Naive B cell (primary cell): ENCODE measurements at places on chromosomes 7 and 10.

DNA sequence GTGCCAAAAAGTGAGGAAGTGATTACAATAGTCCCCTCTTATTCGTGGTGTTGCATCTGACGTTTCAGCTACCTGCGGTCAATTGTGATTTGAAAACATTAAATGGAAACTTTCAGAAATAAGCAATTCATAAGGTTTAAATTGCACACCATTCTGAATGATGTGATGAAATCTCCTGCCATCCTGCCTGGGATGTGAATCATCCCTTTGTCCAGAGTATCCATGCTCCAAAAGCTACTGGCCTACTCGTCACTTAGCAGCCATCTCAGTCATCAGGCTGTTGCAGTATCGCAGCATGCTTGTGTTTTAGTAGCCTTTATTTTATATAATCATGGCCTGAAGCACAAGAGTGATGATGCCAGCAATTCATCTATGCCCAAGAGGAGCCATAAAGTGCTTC lies 97.7 kb upstream of the CDCA7L start:
- DNase-seq, result no peak

GRCh38 chr10:2459713-2460112 lies 607.6 kb upstream of the PFKP start:
- DNase-seq, result no peak

GRCh38 chr7:101956130-101956529 lies 138.7 kb downstream of the CUX1 start:
- DNase-seq, result no peak

DNA sequence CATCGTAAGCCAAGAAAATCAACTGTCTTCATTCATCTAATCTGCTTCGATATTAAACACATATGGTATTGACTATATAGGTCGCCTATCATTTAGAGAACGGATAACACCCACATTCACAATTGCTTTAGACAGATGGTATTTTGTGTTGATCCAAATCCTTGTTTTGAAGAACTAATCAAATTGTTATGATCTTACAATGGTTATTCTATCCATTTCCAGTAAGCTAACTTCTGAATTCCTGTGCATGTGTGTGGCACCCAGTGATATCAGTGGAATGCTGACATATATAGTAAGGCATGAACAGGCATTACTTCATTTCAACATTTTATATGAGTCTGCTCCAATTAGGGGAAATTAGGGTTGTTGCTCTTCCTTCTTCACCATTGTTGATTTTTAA lies 98.8 kb downstream of the SEMA3E start:
- no peak for DNase-seq

DNA sequence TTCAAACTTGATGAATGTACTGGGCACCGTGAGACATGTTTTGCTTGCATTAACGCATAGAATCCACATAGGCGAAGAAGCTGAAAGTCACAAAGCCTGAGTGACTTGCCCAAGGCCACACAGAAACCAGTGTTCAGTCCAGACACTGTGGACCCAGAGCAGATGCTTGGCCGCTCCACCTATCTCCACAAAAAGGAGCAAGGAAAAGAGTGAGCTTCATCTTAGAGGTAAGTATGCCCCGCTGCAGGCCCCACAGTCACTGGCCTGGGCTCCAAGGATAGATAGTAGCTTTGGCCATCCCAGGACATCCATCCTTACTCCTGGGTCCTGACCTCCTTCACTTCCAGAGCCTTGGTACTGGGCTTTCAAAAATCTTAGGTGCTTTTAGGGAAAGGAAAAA lies 60.1 kb upstream of the SAMD8 start:
- DNase-seq, result no peak

GRCh38 chr10:78063236-78063635 lies 29.6 kb downstream of the RPS24 start:
- DNase-seq, result no peak

DNA sequence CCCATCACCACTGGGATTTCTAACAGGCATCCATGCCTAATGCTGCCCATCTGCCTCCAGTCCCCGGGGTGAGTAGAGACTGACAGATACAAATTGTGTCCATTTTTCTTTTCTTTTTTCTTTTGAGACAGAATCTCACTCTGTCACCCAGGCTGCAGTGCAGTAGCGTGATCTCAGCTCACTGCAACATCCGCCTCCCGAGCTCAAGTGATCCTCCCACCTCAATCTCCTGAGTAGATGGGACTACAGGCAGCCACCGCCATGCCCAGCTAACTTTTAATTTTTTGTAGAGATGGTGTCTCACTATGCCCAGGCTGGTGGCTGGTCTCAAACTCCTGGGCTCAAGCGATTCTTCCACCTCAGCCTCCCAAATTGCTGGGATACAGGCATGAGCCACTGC lies 7.6 kb upstream of the CPN1 start:
- DNase-seq, result no peak

DNA sequence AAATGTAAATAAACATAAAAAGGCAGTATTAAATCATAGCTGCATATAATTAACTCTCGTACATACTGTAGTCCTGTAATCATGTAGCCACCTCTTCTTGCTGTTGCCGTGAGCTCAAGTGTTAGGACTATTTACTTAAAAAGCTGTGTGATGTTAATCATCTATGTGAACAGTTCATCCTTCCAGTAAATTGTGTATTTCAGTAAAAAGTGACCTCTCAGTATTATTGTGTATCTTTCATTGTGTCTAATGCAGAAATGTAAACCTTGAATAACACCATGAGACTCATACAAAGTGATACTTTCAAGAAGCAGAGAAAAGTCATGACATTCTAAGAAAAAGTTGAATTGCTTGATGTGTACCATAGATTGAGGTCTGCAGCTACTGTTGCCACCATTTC lies 38.0 kb downstream of the ADD3 start:
- DNase-seq, result no peak

DNA sequence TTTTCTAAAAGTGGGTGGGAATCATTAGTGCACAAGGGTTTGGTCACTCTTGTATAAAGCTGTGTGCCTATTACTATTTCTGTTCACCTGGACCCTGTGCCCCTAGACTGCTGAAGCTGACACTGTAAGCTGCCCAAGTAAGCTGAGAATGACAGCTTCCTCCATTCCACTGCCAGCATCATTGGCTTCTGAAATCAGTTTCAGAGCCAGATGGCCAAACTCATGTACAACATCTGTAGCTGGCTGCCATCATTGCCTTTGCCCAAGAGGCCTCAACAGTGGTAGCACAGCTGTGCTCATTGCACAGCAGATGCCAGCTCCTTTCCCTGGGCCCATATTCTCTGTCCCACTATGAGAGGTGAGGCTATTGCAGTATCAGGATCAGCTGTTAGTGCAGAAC lies 165.7 kb downstream of the CPEB3 start:
- no peak for DNase-seq

DNA sequence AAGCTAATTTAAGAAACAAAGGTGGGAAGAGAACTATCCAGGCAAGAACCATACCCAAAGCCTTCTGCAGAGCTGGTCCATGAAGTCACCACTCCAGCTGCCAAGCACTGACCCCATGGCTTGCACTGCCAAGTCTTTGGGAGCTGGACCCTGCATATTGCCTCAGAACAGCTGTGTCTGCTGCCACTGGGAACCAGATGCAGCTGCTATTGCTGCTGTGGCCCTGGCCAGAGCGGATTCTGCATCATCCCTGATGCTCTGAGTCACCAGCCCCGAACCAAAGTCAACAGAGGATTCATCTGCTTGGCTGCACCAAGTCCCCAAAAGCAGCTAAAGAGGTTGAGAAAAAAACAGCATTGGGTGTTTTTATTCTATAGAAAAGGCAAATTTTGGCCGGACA lies 39.2 kb upstream of the GSAP start:
- no peak for DNase-seq

DNA sequence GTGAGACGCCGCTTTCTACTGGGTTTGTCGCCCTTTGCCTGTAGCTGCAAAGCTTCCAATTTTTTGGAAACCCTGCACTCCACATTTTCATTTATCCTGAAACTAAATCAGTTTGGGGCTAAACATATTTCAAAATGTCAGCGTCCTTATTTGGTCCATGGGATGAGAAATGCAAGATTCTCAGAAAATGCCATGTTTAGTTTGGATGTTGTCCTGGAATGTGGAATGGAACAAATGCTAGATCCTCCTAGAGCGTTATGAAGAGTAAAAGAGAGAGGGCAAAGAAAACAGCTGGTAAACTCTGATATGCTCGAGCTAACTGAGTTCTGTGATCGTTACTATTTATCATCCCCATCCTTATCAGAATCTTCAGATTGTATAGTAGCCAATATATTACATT lies 236.9 kb downstream of the KLF6 start:
- no peak for DNase-seq

DNA sequence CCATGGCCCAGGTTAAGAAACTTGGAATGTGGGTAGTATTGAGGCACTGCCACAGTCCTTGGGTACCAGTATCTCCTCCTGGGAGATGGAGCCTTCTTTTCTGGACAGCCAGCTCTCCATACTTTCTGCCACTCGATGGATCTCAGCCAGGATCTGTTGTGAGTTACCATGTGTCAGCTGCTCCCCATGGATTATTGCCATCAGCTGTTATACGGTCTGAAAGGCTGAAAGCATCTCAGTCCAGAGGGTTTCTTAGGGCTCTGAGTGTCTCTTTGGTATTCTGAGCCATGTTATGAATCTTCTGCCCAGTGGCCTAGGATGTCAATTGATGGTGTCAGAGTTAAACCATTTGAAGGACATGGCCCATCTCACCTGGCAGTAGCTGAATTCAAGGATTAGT lies 197.5 kb downstream of the C7orf25 start:
- no peak for DNase-seq

GRCh38 chr7:135195968-135196629 lies 15.2 kb downstream of the WDR91 start:
- DNase-seq, result no peak

DNA sequence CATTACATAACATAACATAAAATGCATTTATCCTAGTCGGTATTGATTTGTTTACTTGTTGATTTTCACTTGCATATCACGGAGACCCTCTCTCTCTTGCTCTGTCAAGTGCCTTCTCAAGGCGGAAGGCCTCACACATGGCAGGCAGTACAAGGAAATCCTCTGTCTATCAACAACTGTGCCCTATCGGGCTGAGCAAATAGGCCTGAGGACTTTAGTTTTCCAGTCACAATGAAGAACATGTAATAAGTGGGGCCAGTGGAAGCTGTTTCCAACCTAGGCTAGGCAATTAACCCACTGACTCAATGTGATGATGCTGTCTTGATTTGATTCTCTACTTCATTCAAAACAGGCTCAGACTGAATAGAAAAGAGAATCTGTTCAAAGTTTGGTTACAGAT lies 44.9 kb upstream of the KMT2C start:
- no peak for DNase-seq

DNA sequence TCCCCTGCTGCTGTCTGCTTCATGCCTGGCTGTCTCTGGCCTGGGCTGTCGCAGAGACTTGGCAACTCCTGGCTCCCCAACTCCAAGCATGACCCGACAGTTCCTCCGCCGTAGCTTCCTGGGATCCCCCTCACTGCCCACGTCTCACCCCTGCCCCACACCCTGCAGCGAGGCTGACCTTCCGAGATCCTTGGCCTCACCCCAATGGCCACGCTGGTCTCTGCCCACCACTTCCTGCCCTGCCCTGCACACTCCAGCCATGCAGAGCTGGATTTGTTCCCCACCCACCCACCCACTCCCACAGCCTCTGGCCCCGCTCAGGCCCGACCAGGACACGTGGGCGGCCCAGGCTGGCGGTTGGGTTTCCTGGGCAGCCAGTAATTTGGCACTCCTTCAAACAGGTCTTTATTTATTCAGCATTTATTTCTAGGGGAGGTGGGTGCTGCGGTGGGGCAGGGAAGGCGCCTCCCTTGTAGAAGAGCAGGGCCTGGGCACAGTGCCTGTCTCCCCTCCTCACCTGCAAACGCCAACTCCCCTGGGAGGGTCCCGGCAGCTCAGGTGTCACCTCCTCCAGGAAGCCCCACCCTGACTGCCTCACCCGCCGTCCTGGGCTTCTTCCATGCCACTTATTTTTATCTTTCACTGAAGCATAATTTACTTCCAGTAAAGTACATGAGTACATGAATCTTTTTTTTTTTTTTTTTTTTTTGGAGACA lies 25.5 kb downstream of the GTF2IRD1 start:
- DNase-seq, result no peak

GRCh38 chr10:126663328-126663727 lies 7.2 kb downstream of the C10orf90 start:
- no peak for DNase-seq

DNA sequence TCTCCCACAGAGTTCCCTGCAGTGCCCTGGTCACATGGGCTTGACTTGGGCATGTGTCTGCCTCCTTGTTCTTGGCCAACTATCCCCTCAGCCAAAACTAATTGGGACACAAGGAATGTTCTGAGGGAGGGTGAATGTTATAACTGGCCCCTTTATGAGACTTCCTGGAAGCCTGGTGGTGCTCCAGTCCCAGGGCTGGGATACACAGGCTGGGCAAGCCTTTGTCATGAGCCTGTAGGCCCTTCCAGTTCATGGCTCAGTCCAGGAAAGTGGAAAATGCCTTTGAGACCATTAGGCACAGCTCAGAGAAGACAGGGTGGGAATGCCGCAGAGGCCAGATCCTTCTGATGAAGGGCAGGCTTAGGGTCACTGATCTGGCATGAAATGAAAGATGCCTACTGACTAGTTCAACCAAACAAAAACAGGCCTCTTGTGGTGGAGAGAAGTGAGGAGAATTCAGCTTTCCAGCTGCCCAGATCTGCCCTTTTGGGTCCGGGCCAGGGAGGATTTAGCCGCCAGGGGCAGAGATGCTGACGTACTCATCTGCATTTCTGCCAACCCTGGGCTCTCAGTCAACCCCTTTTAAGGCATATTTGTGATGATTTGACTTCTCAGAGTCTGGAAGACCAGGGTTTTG lies 961.5 kb downstream of the KCNMA1 start:
- DNase-seq, result no peak

- DNase-seq, result peak; percentile 43
Measured at GRCh38 chr10:132448248-132448731, 51.3 kb downstream of the PWWP2B start.

GRCh38 chr10:51196508-51197175 lies 122.4 kb downstream of the PRKG1 start:
- DNase-seq, result no peak

DNA sequence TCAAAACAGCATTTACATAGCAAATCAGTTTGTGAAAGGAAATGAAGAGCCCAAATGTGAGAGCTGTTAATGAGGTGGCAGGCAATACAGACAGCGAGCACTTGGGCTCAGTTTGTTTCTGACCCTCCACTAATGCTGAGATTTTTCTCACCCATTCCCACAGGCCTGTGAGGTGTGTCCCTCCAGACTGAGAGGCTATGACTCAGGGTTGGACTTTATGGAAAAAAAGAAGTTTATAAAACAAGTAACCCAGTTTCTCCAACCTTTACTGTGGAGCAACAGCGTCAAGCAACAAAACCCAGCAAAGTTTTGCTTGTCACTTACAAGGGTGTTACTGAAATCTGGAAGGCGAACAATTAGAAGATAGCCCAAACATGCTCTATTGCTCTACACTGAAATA lies 4.9 kb upstream of the FEZF1 start:
- no peak for DNase-seq

DNA sequence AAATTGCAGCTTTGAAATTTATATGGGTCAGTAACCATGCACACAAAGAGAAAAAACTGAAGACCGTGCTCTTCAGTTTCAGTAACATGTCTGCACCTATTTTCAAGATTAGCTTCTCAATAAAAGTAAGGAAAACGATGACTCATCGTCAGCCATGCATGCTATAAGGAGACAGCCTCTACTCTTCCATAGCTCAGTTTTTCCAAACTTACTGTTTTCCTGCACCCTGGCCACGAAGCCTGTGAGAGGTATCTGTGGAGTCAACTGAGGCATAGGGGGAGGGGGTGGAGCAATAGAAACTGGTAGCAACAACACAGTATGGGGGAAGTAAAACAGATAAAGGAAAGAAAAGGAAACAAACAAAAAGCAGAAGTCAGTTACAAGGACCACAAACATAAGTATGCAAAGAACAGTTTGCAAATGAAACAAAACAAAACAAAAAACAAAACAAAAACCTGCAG lies 58.0 kb downstream of the PDSS1 start:
- DNase-seq, result peak; percentile 41

- no peak for DNase-seq
Measured at GRCh38 chr7:104962781-104963180, 51.2 kb upstream of the KMT2E start.
